CD4-positive, alpha-beta T cell treated with Interleukin-4 for 1 hour (primary cell): ENCODE measurements at places on chromosomes 13 and 19.
A peak's percentile ranks its signal among the peaks of the same experiment; 100 is the strongest.

GRCh38 chr19:52646571-52647217 is 8.5 kb upstream of the ZNF83 start:
- no peak for DNase-seq

- DNase-seq = no peak
Measured at GRCh38 chr13:105389373-105389772, 1146.1 kb downstream of the EFNB2 start.

DNA sequence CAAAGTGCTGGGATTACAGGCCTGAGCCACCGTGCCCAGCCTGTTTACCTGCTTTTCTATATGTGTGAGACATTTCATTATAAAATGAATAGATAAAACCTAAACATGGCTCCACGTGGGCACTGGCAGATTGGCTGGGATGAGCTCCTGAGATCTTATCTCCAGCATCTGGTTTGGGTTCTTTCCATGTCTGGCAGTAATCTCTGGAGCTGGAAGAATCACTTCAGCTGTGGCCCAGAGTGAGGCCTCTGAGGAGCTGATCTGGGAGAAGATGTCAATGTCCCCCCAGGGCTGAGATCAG is 5.5 kb upstream of the SULT2A1 start:
- no peak for DNase-seq

DNA sequence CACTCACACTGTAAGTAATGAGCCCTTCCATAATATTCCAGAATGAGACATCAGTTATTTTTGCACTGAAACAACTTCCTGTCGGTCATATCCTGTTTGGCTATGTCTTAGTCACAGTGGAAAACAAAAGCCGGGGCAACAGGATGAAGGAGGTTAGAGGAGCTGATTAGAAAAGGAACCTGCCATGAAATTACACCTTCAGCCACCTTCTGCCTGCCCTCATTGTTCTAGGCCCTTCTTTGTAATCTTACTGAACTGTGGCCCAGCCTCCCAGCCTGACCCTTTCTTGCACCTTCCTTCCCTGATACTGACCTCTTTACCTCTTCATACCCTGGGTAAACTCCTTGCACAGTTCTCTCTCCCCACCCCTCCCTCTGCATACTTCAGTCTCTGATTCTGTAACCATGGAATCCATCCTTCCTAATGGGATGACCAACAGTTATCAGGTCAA is 67.3 kb downstream of the DOCK9 start:
- DNase-seq = no peak

GRCh38 chr13:58376775-58377174 is 745.2 kb downstream of the PCDH17 start:
- DNase-seq = no peak

- no peak for DNase-seq
Measured at GRCh38 chr13:94224670-94225069, 254.8 kb downstream of the DCT start.

- no peak for DNase-seq
Measured at GRCh38 chr13:28976195-28976594, 156.1 kb downstream of the MTUS2 start.

DNA sequence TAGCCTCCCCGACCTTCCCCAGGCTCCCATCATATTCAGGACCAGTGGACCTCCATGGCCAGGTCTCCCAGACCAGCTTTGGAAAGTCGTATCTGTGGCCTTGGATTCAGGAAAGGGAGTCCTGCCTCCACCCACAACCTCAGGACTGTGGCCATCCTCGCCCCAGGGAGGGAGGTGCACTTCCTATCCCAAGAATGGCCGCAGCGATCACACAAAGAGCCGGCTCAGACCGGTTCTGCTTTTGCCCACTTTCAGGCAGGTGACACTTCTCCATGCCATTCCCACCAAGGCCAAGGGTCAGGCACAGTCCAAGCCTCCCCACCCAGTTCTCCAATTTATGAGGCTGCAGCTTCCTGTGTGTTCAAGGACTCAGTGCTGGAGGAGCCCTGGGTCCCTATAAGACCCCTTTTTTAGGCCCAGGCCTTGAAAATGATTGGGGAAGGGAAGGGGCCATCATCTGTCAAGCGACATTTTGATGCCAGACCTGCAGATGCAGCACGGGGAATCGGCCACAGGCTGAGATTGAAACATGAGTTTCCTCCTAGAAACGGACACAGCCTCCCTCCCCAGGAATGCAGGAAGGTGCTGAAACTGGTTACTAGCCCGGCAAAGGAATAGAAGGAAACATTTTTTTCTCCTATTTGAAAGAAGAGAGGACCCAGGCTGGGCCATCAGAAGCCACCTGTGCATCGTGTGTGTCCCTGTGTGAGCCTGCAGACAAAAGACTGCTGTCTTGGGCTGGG is 65.6 kb upstream of the USE1 start:
- DNase-seq = no peak

DNA sequence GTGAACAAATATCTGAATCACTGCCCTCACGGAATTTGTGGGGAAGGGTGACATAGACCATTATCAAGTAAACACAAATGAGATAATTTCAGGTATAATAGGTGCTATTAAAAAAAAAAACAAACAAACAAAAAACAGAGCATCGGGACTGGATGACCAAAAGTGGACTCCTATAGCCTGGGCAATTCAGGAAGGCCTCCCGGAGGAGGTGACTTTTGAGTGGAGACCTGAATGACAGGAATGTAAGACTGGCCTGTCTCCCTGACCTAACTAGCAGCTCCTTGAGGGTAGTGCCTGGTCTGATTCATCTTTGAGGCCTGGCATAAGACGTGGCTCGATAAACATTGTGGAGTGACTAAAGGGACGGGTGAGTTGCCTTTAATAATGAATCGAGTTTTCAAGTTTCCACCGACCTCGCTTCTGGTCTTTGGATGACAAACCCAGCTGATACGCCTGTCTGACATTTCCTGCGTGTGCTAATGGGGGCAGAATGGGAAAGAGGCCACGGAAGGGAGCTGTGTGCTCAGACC is 6.8 kb downstream of the KLK10 start:
- DNase-seq = no peak

GRCh38 chr13:52664272-52664671 is 11.6 kb downstream of the SUGT1 start:
- DNase-seq = no peak

DNA sequence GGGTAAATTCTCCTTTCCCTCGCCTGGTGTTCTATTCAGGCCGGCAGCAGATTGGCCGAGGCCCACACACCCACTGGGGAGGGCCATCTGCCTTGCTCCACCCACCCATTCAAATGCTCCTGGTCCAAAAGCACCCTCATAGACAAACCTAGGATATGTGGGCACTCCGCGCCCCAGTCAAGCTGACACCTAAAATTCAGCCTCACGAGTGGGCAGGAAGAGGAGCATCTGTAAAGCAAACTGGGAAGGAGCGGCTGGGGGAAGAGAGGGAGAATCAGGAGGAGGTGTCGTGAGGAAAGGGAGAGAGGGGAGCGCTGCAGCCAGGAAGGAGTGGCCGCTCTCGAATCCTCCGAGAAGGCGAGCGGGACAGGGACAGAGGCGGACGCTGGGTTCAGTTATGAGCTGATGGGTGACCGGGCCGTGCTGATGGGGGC is 136.9 kb downstream of the USP12 start:
- DNase-seq = no peak

DNA sequence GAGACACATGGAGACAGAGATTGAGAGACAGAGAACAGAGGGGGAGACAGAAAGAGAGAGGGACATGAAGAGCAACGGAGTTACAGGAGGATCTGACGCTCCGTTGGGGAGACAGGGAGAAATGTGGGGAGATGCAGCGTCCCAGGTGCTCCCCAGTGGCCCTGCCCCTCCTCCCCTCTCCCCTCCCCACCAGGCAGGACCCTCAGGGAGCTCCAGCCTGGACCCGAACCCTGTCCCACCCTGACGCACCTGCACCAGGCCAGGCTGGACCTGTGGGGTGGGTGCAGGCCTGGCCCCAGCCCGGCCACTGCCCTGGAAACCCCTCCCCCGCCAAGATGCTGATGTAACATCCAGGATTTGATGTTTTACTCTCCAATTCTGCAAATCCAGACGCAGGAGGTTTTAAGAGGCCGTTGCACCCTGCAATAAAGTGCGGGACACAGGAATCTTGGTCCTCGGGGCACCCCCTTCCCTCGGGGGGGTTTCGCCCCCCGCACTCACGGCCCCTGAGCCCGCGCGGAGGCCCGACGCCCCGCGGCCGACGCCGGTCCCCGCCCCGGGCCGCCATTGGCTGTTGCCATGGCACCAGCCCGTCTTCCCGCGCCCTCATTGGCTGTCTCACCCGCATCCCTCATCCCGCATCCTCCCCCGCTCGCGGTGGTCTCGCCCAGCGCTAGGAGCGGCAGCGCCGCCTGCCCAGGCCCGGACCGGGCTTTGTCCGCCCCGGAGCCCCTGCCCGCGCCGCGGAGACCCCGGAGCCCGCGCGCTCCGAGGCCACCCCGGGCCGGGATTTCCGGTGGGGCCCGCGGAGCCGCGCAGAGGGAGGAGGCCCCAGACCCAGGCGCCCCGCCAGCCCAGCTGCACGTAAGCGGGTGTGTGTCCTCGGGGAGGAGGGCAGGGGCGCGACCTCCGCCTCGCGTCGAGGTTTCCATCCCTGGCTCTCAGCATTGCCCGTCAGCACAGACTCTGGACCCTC is at the start of gene APC2:
Gene APC2 (plus strand): TSS at position 655 of the 976 bp plus-strand sequence. CDS start 2,881 bp downstream, outside the sequence.
- DNase-seq = peak; percentile 40

DNA sequence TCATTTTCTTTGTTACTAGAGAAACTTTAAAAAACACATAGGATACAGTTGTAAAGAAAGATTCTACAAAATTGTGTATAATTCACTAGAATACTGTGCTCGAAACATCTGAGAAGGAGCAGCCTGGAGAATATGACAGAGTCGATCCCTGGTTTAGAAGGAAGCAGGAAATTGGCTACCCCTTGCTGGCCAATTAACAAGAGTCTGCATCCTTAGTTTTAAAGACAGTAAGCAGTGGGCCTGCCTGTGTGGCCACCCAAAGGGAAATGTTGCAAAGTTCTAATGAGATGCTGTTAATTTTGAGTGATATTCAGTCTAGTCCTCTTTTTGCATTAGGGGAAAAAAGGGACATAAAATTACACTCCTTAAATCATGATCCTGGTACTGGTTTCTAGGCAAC is 988.6 kb downstream of the PCDH17 start:
- no peak for DNase-seq

DNA sequence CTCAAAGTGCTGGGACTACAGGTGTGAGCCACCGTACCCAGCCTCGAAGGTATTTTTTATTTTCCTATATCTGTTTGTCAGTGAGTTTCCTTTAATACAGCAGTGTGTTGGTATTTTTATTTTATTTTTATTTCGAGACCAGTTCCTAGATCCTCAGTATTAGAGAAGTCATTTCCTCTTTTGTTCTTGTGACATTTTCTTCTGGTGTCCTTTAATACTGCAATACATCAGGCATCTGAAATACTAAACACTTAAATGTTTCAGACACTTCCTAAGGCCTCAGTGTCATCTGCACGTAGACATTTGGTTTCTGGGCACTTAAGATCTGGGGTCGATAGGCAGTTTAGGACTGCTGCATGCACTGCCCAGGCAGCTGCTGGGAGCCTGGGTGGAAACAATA is 22.5 kb downstream of the GATAD2A start:
- DNase-seq = no peak

DNA sequence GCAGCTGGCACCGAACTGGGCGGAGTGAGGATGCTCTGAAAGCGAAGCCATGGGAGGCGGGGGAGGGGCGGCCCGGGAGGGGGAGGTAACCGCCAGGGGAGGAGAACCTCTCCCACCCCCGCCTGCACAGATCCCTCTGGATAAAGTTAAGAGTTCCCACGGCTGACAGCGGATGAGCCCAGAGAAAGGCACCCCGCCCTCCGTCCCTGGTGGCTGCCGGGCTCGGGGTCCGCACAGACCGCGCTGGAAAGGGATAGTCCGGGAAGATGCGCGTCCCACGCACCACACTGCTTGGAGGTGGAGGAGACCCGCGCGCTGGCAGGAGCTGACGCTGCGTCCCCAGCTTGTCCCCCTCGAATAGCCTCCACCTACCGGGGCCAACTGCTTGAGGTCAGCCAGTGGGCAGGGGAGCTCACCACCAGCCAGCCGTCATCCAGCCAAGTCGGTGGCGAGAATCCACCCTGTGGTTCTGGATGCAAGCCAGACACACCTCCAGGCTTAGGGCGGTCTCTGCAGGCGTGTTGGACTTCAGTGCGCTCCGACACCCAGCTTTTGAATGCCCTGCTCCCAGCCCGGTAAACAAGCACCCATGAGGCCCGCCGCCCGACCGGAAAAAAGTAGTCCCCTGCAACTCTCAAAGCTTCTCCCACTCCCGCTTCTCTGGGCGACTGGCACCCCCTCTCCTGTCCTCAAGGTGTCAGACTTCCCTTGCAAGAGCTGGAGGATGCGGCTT is at the start of gene TRPC4:
Gene TRPC4 (minus strand): TSS at position 17 of the 733 bp plus-strand sequence. CDS start 86,439 bp downstream, outside the sequence.
- DNase-seq = no peak

- no peak for DNase-seq
Measured at GRCh38 chr13:31639443-31640163, 99.7 kb upstream of the RXFP2 start.

DNA sequence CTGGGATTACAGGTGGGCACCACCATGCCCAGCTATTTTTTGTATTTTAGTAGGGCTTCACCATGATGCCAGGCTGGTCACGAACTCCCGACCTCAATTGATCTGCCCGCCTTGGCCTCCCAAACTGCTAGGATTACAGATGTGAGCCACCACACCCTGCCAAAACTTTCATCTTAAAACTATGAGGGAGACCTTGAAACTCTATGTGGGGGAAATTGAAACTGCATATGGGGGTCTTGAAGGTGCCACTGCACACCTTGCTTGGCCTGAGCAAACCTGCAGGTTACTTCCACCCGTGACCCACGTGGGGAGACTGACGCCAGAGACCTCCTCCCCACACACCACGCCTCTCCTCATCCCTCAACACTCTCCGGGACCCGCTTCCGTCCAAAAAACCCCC is 15.6 kb downstream of the CILP2 start:
- DNase-seq = no peak

- no peak for DNase-seq
Measured at GRCh38 chr13:30584051-30584731, 33.5 kb upstream of the USPL1 start.

DNA sequence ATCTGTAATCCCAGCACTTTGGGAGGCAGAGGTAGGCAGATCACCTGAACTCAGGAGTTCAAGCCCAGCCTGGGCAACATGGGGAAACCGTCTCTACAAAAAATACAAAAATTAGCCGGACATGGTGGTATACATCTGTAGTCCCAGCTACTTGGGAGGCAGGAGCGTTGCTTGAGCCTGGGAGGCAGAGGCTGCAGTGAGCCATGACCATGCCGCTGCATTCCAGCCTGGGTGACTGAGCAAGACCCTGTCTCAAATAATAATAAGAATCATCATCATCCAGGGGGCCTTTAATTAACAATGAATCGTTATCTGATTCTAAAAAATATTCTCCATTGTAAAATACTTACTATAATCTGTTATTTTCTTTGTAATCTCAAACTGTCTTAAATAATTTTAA is 283.4 kb downstream of the DACH1 start:
- no peak for DNase-seq

- peak; percentile 51 for DNase-seq
Measured at GRCh38 chr13:99605420-99606323, 104.4 kb downstream of the TM9SF2 start.
